ENCODE measurements at places on chromosomes 6 and 20.

GRCh38 chr20:20781029-20781428 is 68.6 kb upstream of the RALGAPA2 start:
- ATAC-seq: no peak

DNA sequence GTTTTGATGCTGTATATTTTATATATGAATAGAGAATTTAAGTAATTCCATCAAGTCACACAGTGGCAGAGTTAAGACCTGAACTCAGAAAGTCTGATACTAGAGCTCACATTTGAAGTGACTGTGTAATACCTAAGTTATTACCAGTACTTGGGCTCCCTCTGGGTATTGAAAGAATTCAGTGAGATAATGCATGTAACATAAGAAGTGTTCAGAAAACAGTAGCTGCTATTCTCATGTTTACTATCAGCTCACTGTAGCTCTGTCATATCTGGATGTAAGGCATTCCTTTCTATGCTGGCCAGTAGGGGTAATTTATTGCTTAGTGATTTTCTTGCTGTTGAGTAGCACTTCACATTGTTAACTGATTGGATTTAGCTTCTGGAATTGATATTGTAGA is 44.6 kb downstream of the NKX2-4 start:
- no peak for ATAC-seq

DNA sequence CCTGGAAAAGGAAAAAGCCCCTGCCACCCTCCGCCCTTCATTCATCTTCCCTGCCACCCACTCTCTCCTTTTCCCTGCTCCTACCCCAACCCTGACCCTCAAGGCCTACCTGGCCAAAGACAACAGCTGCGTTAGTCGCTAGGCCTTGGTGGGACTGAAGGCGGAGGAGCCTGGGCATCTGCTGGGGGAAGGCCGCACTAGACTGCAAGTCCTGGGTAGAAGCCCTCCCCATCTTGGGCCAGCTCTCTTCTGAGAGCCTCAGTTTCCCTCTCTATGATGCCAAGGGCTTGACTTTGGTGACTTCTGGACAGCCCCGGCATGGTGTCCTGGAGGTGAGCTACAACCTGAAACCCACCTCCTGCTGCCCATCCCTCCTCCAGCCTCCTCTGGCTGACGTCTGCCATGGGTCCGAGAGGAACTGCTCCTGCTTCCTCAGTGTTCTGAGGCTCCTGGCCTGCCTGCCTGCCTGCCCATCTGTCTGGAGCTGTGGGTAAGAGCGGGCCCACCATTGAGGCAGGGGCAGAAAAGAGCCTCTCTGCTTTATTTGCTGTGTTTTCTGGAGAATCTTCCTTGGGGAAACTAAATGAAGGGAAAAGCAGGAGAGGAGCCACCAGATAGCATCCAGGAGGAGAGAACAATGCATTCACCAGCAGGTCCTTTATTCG is 7.5 kb upstream of the FOXC1 start:
- no peak for ATAC-seq

DNA sequence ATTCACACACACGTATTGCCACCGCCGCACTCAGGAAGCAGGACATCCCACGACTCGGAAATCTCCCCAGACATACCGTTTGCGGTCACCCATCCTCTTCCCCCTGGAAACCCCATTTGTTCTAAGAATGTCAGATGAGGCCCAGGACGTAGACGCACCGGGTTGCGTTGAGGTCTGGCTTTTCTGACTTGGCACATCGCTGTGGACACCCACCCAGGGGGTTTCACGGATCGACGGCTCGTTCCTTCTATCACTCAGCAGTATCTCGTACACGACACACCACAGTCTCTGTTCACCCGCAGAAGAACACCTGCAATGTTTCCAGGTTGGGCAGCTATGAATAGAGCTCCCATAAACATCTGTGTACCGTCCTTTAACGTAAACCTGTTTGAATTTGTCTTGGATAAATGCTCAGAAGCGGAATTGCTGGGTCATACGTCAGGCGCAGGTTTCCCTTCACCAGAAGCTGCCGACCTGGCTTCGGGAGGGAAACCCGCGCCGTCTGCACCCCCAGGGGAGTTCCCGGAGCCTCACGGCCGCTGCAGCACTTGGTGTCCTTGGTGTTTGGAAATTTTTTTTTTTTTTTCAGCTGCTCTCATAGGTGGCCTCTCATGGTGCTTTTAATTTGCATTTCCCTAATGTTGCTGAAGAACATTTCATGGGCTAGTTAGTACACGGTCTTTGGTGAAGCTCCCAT is 9.3 kb upstream of the EEF1A2 start:
- ATAC-seq: peak; percentile 78

DNA sequence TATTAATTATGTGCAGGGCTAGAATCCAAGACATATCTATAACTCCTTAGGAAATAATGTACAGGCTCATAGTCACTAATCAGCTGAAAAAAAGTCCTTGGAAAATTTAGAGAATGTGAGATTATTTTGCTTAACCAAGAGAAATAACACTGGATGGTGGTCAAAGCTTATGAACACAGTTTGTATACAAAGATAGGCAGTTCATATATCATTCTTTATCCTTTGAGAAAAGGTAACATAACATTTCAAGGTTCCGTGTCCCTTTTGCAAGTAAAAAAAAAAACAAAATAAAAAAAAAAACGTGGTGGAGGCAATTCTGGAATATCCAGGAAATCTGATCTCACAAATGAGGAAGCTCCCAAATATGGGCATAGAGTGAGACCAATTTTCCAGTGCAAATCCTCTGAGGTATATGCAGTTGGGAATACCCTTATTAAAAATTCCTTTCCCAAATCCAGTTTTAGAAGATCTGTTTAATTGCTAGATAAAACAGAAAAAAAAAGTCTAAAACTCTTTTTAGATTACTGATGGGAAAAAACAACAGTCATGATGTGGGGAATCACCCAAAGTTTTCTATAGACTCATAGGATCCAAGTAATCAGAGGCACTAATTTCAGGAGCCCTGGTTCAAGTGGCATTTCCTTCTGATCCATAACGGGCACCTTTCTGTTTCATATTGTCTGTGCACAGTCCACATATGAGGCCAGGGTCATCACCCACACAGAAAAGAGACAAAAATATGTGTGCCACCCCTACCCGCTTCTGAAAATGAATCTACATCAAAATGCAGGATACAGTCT is 17.7 kb upstream of the TNFAIP3 start:
- ATAC-seq: peak; percentile 93

DNA sequence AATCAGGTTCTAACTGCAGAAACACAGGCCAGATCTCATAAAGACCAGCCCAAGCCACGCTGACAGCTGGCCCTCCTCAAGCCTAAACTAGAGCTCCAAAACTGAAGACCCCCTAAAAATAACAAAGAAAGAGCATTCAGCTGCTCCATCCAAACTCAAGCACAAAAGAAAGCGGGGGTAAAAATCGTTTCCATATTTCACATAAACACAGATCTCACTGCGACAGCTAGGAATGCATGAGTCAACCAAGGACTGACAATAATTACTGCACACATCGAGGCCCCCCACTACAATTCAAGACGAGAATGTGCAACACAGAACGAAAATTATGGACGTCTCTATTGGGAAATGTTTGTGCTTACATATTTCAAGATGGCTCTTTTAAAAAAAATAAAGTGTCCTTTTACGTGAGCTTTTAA is 31.1 kb downstream of the CNKSR3 start:
- no peak for ATAC-seq

- ATAC-seq: peak; percentile 88
Measured at GRCh38 chr20:45036044-45036755, 64.7 kb downstream of the KCNS1 start.

GRCh38 chr6:105943514-105943913 is 142.6 kb upstream of the PRDM1 start:
- no peak for ATAC-seq

- ATAC-seq: peak; percentile 13
Measured at GRCh38 chr6:96521306-96521643, 331 bp upstream of the UFL1 start.

DNA sequence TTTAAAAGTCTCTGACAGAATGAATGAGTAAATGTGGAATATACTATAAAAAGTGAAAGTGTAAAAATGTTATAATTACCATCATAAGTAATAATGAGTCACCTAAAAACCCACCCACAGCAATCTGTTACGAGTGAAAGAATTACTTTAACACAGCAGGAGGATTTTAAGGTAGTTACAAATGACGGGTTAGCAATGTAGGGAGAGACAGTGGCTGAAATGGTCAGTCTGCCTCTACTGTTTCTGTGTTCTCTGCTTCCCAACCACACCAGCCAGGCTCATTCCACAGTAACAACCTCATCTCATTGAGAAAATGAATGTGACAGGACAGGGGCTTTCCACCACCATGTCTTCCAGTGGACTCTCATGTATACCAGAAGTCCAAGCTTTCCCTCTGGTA is 124.4 kb upstream of the KCNK16 start:
- no peak for ATAC-seq

GRCh38 chr6:156735751-156736150 is 41.4 kb upstream of the ARID1B start:
- ATAC-seq: no peak

GRCh38 chr20:37901654-37902503 is 1.0 kb upstream of the VSTM2L start:
- peak; percentile 47 for ATAC-seq

DNA sequence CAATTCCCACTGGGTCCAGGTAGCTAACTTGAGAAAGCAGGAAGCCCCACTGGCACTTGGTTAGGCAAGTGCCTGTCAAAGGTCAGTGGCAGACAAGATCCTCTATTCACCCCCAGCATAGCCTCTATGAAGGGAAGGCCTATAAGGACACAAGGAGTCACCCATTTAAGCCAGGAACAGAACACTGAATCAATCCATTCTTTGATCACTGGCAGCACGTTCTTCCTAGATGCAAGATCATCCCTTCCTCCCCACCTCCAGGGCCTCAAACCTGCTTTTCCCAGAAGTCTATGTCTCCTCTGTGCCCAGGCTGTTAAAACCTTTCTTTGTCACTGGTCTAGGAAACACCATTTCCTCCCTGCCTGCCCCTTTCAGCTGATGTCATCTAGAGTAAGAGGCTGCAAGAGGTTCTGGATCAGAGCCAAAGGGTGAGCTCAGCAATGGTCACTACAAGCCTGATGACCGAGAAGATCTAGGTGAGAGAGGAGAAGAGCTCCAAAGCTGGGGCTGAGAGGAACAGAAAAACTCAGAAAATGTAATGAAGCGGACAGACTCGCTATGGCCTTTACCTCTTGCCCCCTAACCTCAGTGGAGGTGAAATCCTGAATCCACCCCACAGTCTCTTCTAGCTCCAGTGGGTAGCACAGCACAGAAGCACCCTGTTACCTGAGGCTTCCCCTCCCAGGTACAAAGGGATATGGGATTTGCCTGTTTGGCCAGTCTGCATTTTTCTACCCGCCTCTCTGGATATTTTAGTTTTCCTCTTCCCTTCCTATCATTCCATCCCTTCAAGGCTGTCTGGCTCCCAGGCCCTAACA is 1.8 kb downstream of the GTPBP2 start:
- no peak for ATAC-seq

- ATAC-seq: no peak
Measured at GRCh38 chr20:40233406-40233805, 455.6 kb downstream of the MAFB start.

DNA sequence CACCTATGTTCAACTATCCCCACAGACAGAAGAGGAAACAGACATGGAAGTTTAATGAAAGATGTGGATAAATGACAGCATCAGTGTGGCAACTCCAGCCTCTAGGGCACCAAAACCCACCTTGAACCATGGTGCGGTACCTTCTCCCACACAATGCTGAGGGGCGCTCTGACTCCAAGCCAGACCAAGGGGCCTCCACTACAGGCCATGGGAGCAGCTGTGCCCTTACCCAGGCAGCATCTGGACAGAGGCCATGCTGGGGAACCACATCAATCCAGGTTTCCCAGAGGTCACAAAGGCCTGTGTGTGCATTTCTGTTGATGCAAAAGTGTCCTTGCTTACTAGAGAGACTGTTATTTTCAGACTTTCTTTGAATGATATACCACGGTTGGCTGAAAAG is 4.1 kb downstream of the PRR18 start:
- ATAC-seq: no peak

DNA sequence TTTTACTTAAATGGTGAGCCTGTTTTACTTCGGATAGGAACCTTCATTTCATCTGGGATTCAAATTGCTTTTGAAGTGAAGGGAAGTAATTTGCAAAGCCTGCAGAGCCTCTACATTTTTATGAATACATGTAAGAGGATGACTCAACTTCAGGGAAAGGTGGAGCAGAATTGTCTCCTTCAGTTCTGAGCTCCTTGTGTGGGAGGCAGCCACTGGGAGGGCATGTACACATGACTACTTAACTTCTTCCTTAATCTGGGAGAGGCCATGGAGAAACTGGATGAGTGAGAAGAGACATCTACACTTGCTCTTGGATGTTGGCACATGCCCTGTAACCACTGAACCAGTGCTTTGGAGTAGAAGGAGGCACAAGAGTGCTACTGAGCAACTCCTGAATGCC is 145.1 kb upstream of the NRSN1 start:
- no peak for ATAC-seq

DNA sequence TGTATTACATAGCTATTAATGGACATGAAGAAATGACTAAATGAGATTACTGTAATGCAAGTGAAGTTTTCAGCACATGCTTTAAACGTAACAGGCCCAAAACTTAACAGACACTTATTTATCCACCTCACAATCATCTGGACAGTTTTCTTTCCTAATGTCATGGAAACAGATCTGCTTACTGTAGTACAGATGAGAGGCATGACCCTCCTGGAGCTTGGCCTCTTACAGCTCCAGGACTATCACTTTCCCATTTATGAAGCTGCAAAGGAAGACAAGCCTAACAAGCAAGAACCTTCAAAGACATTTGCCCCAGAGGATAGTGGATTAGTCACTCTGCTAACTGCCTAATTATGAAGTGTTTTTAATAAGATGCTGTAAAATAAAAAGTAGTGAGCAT is 419.3 kb downstream of the PHF3 start:
- no peak for ATAC-seq

GRCh38 chr6:145012039-145012662 is 723.2 kb downstream of the EPM2A start:
- ATAC-seq: no peak
